T follicular helper cell (primary cell): ENCODE measurements at places on chromosomes 1 and 21.

GRCh38 chr1:160453443-160453842 lies 53.1 kb downstream of the VANGL2 start:
- DNase-seq = no peak

DNA sequence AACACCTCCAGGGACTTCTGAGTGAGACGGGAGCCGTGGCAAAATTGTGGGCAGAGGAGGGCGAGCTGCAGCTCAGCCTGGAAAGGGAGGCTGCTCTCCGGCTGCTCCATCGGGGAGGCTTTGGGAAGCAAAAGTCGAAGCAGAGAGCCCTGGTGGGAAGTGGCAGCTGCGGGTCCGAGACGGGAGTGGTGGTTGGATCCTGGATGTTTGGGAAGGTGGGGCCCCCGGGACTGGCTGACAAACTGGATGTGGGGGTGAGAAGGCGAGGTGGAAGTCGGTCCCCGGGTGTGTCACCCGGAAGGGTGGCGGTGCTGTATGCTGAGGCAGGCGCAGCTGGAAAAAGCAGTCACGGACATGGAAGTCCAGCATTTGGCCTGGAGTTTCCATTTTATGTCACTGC lies 52.1 kb downstream of the KCNAB2 start:
- DNase-seq = no peak

DNA sequence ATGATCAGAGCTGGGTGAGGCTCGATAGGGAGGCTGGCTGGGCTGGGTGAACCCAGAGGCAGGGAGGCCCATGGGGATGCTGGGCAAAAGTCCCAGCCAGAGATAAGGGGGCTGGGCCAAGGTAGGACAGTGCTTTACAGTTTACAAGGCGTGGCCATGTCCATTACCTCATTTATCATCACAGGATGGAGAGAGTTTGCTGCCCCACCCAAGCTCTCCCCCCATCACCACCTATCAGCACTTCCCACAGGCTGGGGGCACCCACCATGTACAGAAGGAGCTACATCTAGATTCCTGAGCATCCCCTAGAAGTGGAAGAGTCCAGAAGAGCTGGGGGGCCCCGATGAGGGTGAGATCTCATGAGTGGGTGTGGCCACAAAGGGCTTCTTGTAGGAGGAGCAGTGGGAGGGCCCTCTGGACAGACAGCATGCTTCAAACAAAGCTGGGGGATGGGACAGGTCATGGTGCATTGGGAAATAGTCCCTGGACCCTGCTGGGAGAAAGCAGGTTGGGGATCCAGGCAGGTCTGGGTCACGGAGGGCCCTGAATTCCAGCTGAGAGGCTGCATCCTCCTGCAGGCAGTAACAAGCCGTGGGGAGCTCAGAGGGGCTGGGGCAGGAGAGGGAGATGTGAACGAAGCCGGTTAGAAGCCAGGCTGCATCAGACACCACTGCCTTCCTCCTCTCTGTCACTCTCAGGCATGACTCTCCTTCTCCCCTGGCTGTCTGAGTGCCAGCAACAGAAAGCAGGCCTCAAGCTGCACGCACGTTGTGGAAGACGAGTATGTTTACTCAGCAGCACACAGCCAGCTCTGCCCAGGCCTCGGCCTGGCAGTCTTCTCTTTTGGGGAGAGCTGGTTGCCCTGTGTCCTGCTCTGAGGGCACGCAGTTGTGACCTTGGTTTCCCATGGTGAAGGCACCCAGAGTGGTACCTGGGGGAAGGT lies 202.3 kb downstream of the HIVEP3 start:
- DNase-seq = no peak

DNA sequence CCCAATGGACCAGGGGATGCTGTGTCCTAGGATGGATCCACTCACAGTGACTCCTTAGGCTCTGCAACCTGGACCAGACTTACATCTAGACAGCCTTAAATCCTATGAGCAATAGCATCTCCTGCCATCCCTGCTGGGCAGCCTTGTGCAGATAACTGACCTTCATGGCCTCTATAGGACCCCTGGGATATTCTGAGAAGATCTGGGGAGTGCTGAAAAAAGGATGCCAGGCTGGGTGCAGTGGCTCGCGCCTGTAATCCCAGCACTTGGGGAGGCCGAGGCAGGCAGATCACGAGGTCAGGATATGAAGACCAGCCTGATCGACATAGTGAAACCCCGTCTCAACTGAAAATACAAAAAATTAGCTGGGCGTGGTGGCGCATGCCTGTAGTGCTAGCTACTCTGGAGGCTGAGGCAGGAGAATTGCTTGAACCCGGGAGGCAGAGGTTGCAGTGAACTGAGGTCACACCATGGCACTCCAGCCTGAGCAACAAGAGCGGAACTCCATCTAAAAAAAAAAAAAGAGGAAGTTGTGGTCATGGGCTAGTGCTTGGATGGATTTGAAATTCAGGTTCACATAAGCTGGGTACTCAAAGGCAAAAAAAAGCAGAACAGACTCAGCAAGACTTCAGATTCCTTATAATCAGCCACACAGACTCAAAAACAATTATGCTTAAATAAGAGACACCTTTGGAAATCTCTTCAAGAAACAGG lies 10.9 kb upstream of the SH2D1B start:
- no peak for DNase-seq

DNA sequence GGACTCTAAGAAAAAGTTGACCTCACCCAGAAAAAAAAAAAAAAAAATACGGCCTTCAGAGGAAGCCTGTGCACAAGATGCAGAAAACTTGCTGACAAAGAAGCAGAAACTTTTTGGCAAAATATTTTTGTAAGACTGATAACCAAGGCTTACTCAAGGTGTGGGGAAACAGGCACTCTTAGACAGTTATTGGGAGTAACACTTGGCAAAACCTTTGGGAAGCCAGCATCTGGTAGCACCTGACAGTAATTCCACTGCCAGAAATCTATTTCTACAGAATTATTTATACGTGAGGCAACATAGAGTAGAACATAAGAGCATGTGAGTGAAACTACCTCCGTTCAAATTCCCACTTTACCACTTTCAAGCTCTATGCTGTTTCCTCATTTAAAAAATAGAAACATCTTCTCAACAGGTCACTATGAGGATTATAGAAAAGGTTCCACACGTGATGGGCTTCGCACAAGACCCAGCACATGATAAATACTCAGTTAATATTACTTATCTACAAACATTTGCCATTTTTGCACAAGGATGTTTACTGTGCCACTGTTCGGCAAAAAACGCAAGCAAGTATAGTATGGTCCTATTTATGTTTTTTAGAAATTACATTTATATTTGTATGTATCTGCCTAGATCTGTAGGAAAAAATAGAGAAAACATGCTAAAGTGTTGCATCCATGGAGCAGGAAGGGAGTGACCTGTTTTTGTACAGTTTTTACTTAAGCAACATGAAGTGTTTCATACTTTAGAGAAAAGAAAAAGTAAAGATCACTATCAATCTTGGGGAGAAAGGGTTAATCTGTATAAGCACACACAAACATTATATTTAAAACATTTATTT lies 22.2 kb downstream of the MRPL39 start:
- no peak for DNase-seq

- DNase-seq = no peak
These were observed 7.1 kb upstream of the NID1 start for GRCh38 chr1:236072001-236072400.

DNA sequence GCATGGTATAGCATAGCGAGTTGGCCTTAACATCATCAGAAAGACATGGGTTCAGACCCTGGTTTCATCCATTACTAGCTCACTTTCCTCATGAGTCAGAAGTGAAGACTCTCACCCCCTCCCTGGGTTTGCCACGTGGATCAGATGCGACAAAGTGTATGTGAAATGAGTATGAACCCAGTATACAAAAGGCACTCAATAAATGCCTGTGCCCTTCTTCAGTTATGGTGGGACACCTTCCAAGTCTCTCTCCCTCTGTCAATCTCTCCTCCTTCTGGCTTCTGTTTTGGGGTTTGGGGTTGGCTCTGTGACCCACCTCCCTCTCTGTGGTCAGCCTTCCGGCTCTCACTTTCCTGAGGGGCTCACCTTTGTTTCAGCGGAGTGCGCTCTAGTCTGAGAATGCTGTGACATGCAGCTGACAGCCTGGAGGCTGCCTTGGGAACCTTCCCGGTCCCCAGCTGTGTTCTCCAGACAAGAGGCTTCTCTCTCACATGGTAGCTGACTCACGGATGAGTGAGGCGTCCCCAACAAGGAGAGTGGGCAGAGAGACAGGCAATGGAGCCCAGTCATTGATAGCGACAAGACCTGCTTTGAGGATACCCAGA lies 155.0 kb upstream of the EDN2 start:
- DNase-seq = no peak

DNA sequence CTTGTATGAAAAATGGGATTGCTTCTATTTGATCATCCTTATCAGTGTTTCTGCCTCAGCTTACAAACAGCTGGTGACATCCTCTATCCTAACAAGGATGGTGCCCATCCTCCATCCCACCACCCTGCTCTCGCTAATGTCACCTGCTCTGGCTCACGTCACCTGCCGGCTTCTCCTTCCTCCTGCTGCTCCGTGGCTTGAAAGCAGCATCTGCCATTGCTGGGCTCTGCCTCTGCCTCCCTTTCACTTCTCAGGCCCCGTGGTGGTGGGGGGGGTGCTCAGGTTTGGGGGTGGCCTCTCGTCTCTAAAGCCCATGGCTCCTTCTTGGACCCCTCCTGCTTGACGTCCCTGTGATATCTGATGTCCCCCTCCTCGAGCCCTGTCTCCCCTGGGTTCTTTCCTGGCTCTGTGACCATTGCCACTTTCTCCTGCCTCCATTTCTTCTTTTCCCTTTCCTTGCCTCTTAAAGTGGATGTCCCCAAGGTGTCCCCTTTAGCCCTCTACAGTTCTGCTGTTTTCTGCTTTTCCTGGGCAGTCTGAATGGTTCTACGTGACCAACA lies 135.5 kb upstream of the ERRFI1 start:
- no peak for DNase-seq

DNA sequence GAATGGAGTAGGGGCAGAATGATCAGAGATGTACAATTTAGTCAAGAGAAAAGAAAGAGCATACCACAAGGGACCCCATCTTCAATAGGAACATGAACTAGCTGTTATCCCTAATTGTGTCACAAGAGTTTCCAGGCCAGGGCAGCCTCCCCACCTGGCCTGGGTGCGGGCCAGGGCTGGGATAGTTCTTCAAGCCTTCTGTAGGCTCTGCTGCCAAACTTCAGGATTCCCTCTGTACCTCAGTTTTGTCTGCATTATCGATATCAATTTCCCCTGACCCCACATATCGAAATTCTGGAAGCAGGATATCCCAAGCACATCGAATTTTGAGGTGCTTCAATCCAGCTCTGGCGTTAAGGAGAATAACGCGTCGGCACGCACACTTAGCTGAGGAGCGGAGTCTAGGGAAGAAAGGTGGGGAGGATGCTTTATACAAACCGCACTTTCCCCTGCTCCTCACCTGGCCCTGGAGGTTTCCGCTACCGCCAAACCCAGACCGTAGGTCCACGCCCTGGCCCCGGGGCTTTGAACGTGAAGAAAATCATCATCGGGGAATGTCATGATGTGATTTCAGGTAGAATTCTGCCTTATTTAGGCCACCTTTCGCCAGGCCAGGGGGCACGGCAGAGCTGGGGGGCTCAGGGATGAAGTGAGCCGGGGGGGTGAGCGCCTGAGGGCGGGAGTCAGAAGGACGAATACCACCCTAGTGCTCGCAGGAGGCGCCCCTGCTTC lies 7.4 kb downstream of the HLX start:
- DNase-seq = no peak

DNA sequence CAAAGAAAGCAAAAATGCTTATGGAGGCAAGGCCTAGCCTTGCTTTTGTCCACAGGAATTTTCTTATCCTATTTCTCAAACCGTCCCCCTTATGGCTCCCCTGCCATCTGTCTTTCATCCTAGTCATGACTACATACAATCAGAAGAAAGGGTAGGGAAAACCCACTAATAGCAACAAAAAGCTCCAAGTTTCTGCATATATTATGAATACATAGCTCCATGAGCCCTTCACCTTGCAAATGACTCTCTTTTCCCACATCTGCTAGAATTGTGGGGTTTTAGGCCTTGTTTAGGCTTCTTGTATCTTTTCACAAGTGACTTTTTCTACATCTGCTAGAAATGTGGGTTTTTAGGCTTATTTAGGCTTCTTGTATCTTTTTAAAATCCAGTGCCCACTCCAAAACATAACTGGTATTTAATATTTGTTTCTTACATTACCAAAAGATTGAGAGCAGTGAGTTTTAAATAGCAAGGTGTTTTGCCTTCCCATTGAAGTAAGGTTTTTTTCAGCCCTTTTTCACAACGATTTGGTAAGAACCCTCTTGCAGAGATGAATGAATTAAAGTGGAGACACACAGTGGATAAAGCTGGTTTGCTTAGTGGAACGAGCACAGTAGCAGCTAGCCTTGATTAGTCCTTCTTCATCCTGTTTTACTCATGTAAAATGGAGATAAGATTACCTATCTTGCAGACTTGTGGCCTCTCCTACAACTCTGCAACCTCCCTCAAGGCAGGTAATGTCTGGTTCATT lies 4.4 kb downstream of the GADD45A start:
- DNase-seq = no peak

DNA sequence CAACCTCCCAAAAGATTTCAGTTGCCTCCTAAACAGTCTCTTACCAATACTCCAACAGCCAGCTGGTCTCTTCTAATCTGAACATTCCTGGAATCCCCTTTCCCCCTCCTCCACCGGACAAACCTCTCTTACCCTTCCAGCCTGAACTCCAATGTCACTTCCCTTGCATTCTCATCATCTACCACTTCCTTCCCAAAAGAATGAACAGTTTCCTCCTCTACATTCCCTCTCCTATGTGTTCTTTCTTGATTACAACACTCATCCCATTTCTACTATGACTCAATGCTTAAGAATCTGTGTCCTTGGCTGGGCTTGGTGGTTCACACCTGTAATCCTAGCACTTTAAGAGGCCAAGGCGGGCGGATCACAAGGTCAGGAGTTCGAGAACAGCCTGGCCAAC lies 417.1 kb downstream of the SETD4 start:
- DNase-seq = no peak

DNA sequence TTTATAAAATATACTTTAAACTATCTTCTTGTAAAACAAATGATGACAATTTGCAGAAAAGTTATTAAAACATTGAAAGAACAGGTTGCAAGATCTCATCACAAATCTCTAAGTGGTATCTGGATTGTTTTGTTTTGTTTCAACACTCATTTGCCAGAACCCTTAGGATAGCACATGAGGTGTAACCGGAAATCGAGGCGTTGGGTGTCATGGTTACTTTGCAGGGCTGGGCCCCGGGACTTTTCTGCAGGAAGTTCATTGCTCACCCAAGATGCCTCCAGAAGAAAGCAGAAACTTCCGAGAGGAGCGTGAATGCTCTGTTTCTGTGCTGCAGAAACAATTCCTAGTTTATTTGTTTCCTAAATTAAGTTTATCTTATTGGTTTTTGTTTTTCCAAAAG lies 2.5 kb downstream of the DISC1 start:
- DNase-seq = no peak
